ENCODE measurements at places on chromosomes 6 and 20.

DNA sequence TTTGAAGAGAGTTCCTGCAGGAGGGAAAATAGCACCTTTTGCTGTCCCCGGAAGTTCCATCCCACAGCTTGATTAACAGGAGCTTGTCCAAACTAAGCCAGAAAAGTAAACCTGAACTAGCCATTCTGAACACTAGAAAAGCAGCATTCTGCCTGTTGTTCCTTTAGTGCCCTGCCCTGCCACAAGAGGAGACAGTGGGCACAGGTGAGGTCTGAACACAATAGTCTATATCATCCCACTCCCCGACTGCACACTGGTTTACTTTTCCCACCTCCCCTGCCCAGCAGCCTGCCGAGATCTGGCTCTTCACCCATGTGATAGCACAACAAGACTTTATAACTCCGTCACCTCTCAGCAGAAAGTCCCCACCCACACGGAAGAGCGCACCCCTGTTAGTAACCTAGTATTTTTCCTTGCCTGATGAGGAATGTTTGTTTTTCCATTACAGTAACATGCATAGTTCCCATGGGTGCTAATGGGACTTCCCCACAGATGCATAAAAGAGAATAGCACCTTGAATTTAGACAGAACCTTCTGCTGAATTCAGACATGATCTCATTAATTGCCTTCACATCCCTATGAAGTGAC is 59.7 kb downstream of the TFAP2A start:
- H3K4me3 ChIP-seq: no peak overlapping the region
- H3K4me1 ChIP-seq: no peaks in the 10 kb centered on the region
- no peak for DNase-seq
- H3K27me3 ChIP-seq: no peaks in the 10 kb centered on the region
- no peaks in the 10 kb centered on the region for H3K36me3 ChIP-seq

DNA sequence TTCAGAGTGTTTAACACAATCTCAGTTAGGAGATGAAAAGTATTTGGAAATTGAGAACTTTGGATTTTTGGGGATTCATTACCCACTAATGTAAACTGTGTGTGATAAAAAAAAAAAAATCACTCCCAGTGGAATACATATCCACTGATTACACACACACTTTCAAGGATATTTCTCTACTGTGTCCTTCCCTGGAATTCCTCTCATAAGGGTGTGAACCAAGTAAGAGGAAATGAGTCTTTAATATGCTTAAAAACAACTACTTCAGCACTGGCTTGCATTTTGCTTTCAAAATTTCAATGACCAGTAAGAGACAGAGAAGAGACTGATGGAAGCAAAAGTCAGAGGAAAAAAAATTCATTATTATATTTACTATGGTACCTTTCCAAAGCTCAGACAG is 24.5 kb upstream of the MYCT1 start:
- H3K4me1 ChIP-seq: no peaks in the 10 kb centered on the region
- H3K27ac ChIP-seq: no peak overlapping the region
- DNase-seq: no peak

DNA sequence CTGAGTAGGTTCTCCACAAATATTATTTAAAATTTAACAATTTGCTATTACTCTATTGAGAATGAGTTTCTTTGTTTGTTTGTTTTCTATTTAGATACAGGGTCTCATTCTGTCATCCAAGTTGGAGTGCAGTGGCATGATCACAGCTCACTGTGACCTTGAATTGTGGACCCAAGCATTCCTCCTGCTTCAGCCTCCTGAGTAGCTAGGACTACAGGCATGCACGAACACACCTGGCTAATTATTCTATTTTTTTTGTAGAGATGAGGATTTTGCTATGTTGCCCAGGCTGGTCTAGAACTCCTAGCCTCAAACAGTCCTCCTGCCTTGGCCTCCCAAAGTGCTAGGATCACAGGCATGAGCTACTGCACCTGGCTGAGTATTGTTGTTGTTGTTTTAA is 122.2 kb downstream of the PHF3 start:
- no peaks in the 10 kb centered on the region for H3K36me3 ChIP-seq
- H3K4me1 ChIP-seq: no peaks in the 10 kb centered on the region
- no peak overlapping the region for H3K27ac ChIP-seq
- no peaks in the 10 kb centered on the region for H3K27me3 ChIP-seq

DNA sequence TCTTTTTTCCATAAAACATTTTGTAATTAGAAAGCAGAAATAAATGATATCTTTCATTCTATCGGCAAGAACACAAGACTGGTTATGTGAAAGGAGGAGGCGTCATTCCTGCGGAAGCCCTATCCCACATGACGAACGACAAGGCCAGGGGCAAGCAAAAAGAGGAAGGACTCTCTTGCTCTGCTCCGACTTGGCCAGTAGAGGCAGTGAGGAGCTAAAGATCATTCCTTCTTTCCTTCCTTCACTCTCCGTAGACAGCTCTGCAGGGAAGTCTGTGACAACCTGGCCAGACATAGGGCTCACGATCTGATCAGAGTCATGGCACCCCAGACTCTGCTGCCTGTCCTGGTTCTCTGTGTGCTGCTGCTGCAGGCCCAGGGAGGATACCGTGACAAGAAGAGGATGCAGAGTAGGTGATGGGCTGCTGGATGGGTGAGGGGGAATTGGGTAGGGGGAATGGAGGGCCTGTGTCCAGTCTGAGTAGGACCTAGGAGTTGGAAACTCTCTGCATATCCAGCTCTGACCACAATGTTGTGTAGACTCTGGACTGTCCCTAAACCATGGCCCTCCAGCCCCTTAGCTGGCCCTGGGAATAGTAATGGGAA is at the start of gene WFDC10A:
Gene WFDC10A, plus strand, starts transcription at position 244 of the 605 bp plus-strand sequence. Its CDS starts 75 bp downstream, at position 319.
- no peak within 1 kb of the TSS for H3K4me3 ChIP-seq
- no peaks in the 10 kb centered on the region for H3K27me3 ChIP-seq
- no peak within 1 kb of the TSS for H3K27ac ChIP-seq
- H3K4me1 ChIP-seq: peaks cover 2% of the 10 kb centered on the region
- no peaks in the 10 kb centered on the region for H3K36me3 ChIP-seq
- peak; percentile 93 for DNase-seq
